ENCODE measurements at places on chromosomes 2 and 18.

GRCh38 chr18:32588191-32588590 is 117.5 kb upstream of the GAREM1 start:
- no peak for DNase-seq

- no peak for DNase-seq
These were observed 37.6 kb downstream of the HJURP start for GRCh38 chr2:233816771-233817170.

GRCh38 chr2:46117379-46117778 is 179.8 kb upstream of the EPAS1 start:
- DNase-seq = no peak

GRCh38 chr2:1827686-1828085 is 83.4 kb upstream of the PXDN start:
- no peak for DNase-seq

- DNase-seq = no peak
These were observed 222.6 kb upstream of the LRRTM1 start for GRCh38 chr2:80527119-80527518.

DNA sequence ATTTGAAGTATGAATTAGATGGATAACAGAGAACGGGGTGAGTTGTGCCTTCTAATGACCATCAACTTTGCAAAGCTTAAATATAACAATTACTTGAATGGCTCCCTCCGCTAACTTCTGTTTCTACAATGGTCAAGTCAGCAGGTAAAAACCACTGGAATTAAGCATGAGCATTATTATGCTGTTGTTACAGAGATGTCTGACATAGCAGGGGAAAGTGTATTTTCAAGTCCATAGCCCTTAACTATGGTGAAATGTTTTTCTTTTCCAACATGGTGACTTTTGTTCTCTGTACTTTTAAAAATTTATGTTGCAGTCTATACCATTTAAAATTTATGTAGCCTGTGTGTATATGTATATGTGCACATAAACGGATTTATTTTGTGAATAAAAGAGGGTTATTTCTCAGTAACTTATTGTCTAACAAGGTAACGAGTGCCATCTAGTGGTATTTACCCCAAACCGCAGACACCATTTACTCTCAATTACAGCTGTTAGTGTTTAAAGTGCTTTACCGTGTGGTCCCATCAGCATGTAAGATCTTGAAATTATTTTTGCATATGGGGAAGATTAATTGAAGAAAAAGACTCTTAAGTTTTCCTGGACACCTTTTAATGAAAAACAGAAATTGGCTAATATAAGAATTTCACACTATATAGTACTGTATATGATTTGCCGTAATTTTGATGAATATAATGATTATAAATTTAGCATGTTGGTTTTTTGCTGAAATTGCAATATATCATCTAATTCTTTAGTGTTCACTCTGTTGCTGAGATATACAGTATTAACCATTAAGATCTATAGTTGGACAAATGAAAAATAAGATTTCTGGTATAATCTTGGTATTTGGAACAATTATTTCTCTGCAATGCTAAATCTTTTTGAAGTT is 78.2 kb downstream of the UBE2E3 start:
- peak; percentile 24 for DNase-seq

GRCh38 chr2:233965032-233965603 is 47.9 kb downstream of the TRPM8 start:
- no peak for DNase-seq

- DNase-seq = no peak
These were observed 114.8 kb downstream of the SCG2 start for GRCh38 chr2:223487214-223487846.

- no peak for DNase-seq
These were observed 183.1 kb upstream of the ARL4C start for GRCh38 chr2:234679741-234680687.

DNA sequence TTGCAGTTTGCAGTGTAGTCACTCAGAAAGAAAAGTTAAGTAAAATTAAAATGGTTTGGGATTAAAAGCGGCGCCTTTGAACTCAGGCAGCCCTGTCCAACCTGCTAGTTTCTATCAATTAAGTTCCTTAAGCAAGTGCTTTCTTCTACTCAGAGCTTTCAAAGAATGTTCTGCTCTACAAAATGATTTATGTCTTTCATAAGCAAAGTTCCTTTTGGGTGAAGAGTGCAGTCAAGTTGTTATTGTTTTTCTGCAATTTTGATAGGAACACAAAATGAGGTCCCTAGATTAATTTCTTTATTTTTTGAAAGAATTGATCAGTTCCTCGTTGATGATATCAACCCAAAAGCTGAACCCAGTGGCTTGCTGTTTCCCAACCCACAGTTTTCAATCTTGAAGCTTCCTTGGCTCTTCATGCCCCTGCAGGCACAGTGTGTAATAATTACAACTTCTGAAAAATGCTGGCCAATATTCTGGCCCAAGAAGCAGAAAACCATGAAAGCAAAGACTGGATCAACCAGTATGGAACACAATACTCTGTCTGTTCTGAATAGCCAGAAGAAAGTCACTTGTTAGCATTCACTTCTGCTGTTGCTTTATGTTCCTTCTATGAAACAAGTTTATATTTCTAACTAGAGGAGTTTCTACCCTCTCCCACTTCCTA is 89.1 kb downstream of the TGIF1 start:
- DNase-seq = no peak

GRCh38 chr2:42835577-42836371 is 43.4 kb upstream of the HAAO start:
- DNase-seq = no peak

Data from stimulated activated CD8-positive, alpha-beta memory T cell treated with anti-CD3 and anti-CD28 coated beads, Interleukin-15, amount 100 ng/mL, for 1 hour (primary cell).